Activated T-cell treated with anti-CD3 and anti-CD28 coated beads for 24 hours (primary cell): ENCODE measurements at places on chromosomes 7 and 10.

DNA sequence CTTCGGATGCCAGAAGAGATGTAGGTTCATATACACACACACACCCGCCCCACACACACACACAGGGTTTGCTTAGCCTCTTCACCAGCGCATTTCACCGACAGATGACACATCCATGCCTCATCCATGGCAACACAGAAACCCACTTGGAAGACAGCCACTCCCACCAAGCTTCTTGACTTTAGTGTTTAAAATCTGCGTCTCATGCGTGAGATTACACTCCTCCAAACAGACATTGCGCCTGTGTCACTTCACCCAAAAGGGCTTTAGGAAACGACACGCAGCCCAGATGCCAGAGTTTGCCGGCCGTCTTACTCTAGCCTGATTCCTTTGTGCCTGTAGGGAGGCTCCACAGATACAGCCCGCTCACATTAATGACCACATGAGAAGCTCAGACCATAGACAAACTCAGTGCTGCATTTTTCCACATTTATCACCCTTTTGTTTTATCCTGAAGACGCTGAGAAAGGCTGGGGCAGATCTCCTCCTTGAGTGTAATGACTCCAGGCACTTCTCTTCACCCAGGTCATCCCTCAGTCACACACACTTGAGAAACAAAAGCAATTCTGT lies 73.8 kb downstream of the DIP2C start:
- DNase-seq: no peak

DNA sequence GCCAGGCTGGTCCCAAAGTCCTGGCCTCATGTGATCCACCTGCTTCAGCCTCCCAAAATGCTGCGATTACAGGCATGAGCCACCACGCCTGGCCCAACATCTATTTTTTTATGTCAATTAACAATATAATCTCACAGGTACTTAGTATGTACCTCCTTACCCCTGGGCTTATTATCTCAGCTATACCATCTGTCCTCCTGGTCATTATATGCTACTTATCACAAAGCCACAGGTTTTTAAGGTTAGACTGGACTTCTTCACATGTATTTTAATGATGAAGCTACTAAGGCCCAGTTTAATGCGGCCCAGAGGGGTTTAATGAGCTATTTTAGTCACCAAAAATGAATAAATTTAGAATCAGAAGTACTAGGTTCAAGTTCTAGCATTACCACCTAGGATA lies 3.4 kb downstream of the NSUN6 start:
- no peak for DNase-seq

DNA sequence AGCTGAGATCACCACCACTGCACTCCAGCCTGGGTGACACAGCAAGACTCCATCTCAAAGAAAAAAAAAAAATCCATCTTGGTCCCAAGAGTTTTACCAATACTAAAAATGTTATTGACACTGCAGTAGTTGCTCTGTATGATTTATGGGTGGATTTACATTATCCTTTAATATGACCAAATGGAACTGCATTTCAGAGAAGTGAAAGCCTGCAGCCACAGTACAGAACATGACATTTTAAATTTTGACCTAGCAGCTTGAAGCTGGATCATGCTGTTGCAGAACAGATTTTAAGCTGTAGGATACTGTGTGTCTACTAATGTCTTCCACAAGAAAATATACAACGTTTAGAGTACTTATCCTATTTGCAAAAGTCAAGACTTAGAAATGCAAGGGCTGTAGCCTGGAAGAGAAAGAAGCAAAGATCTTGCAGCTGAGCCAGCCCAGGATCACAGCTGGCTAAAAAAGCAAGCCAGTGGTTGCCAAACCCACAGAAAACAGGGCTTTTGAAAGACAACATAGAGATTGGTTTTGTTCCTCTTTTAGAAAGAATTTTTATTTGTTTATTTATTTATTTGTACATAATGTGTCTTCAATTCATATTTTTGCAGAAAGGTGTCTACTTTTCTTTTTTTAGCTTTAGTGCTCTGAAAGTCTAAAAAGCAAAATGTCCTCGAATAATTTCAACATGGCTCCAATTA lies 55.2 kb upstream of the WNT16 start:
- no peak for DNase-seq

GRCh38 chr10:47311193-47311931 lies 10.9 kb upstream of the GDF2 start:
- no peak for DNase-seq

DNA sequence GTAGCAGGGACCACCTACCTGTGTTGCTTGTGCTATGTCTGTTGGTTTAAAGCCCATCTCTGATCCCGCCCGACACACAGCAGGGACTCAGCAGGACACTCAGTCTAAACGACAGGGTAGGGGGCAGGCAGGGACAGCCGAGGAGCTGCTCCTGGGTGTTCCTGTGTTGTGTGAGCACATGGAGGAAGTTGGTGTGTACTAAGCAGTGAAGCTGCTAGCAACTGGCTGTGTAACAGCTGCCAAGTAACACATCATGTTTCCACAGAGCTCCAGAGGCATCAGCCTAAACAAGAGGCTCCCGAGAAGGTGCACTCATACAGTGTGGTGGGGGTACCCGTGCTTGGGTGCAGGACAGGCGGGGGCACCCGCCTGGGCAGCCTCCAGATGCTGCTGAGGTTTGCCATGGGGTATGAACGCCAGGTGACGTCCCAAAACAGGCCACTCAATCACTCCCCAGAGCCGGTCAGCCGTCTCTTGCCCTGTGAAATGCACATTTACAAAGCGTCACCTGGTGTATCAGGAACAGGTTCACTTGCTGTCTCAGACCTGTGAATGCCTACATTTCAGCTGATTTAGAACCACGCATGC lies 59.6 kb downstream of the PTPRN2 start:
- DNase-seq: no peak

- no peak for DNase-seq
These were observed 20.9 kb upstream of the CYP26C1 start for GRCh38 chr10:93039721-93040120.

- no peak for DNase-seq
These were observed 52.7 kb downstream of the TASOR2 start for GRCh38 chr10:5737352-5737751.

DNA sequence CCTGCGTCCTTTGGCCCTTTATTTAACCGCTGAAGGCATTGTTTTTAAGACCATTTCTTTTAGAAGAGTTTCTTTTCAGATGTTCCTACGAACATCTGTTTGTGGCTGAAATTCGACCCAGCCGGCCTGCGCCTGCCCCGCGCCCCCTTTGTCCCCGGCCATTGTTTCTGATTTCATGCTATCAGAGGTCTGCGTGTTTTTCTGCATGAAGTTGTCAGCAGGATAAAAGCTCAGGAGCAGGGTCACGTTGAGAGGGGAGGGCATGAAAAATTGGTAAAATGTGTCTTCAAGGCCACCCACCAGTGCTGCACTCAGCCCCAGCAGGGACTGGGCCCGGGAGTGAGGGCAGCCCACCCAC lies 43.1 kb downstream of the NKX6-2 start:
- no peak for DNase-seq

DNA sequence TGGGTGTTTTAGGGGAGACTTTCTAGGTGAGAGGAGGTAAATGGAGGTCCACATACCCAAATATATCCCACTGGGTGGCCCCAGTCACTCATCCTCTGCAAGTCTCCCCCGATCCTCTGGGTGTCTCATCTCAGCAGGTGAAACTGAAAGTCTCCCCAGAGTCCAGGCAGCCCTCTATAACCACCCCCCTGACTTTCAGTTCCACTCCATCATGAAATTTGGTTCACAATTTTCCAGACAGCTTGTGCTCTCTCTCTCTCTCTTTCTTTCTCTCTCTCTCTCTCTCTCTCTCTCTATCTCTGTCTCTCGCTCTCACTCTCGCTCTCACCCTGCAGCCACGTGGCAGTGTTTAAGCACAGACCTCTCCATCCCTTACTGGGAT lies 56.7 kb upstream of the ELN start:
- no peak for DNase-seq

DNA sequence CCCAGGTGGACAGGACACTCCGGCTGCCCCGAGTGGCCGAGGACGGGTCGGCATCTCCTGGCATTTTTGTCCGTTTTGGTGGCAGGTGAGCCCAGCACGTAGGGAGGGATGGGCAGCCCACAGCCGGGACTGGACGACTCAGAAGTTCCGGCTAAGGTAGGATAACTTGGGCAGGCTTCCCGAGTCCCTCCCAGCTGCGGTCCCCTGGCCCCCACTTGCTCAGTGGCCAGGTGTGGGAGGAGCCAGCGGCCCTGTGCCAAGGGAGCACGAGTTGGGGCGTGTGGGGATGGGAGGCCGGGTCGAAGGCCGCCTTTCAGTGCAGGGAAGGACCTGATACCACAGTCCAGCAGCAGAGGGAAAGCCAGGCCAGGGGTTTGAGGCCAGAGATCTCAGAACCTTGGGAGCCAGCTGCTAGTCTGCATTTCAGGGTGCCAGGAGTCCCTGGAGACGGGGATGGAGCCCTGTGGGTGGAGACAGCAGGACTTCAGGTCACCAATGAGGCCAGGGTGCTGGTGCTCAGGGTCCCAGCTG lies 58.5 kb downstream of the PWWP2B start:
- no peak for DNase-seq

- no peak for DNase-seq
These were observed 430 bp downstream of the PON3 start for GRCh38 chr7:95395755-95396135.

DNA sequence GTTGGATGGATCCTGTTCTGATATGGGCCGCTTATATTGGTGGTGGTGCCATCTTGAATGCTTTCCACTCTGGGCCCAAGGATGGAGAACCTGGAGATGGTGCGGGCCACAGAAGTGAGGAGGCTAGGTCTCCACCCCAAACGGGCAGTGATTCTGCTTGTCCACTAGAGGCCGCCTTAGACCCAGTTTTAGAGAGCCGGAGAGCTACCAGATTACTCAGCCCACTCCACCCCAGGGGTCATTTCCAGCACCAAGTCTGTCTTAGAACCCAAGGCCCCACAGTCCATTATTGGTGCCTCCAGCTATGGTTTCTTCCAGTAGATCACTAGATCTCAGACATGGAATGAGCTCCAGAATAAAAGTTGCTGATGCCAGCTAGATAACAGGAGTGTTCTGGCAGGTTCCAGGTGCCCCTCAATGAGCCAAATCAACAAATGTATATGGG lies 11.8 kb upstream of the CAMK2G start:
- peak; percentile 59 for DNase-seq

GRCh38 chr10:110077436-110078130 lies 69.8 kb downstream of the ADD3 start:
- no peak for DNase-seq
